ENCODE measurements at places on chromosomes 2 and 18.

DNA sequence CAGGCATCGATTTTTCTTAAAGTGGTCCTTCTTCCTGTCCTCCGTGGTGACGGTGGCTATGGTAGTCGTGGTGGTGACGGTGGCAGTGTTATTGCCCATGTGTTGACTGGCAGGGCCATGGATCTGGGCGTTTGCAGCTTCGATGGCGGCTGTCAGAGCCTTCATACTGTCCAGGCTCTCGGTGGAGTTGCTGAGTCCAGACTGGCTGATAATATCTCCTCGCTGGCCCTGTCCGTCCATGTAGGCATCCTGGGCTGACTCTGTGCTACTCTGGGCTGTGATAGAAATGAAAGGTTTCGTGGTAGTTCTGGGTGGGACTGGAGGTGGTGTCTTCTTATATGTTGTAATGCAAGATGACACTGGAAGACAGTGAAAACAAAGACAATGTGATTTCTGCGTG, 131.9 kb downstream of the TGIF1 start:
- no peak for DNase-seq

GRCh38 chr2:241218131-241219029, 29.9 kb downstream of the ANO7 start:
- no peak for DNase-seq

GRCh38 chr2:64469261-64469660, 15.3 kb downstream of the LGALSL start:
- DNase-seq, result no peak

DNA sequence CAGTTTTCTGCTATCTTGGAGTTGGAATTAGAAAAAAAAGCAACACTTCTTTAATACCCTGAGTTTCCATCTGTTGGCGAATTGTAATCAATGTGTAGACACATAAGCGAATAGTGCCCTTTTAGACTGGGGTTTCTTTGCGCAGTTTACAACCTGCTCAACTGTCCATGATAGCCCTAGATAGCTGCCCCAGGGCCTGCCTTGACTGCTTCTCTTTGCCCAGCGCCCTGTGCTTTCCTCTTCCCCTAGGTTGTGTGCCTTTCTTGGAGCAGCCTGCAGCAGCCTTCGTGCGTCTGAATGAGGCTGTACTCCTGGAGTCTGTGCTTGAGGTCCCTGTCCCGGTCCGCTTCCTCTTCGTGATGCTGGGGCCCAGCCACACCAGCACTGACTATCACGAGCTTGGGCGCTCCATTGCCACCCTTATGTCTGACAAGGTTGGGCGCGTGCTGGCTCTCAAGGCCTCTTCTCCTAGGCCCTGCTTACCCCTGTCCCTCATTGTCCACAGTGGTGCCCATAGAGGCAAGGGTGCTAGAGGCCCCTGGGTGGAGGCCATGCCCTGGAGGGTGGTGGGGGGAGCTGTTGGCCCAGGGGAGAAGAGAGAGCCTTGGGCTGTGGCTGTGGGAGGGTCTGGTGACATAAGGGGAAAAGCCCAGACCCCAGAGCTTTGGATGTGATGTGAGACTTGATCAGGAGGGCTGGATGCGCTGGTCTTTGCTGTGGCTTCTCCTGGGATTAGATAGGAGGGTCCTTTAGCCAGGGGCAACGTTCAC, 6.9 kb downstream of the SLC4A3 start:
- DNase-seq, result no peak

DNA sequence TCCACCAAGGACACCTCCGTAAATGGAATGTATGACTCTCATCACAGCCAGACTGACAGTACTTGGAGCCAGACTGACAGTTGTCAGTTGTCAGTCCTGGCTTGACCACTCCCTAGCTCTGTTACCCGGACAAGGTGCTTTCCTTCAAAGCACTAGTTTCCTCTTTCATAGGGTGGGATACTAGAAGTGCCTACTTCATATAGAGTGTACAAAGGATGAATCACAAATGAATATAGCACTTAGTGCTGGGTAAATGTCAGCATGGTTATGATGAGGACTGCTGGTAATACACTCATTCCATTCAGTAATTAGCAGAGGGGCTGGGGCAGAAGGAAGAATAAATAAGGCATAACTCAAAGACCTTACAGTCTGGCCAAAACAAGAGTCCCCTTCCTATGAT, 91.4 kb downstream of the ARL4C start:
- no peak for DNase-seq

DNA sequence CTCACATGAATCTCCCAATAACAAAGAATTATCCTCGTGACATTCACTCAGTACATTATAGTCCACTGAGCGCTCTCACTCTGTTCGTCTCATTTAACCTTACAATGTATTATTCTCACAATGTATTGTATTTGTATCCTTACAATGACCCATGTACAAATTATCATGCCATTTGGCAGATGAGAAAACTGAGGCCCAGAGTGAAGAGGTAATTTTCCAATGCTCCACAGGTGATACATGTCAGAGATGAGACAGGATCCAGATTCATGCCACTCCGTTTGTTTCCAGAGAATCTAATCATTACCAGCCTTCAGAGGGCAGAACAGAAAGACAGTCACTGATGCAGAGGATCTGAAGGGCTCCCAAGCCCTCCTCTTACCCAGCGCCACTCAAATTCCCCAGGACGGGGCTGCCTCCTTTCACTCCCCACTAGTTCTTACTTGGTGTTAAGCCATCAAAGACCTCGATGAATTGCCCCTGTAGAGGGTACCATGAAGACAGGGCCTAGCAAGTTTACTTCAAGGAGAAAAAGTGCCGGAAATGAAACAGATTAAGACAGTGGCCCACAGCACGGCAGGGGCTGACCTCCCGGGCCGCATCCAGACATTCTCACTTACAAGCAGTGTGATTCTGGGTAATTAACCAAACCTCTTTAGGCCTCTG, 98.4 kb upstream of the MBOAT2 start:
- DNase-seq, result no peak

GRCh38 chr2:7609974-7610373, 692.8 kb downstream of the RNF144A start:
- DNase-seq, result no peak

DNA sequence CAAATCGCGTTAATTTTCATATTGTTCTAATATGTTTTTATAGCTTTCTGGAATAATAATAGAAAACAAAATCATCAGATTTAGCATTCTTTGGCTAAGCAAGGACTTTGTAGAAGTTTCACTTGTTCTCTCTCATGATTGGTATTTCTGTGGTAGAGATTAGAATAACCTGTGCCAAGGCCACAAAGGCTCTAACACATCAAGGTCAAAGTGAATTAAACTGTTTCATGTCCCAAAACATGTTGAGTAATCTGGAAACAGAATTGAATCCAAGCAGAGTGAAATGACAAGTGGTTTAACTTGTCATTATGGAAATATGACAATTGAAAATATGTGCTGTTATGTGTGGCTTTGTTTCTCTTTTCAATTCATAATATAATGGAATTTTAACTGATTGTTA, 617.4 kb downstream of the CCDC85A start:
- DNase-seq, result no peak

GRCh38 chr18:74368901-74369705, 53.5 kb downstream of the C18orf63 start:
- DNase-seq, result peak; percentile 90

DNA sequence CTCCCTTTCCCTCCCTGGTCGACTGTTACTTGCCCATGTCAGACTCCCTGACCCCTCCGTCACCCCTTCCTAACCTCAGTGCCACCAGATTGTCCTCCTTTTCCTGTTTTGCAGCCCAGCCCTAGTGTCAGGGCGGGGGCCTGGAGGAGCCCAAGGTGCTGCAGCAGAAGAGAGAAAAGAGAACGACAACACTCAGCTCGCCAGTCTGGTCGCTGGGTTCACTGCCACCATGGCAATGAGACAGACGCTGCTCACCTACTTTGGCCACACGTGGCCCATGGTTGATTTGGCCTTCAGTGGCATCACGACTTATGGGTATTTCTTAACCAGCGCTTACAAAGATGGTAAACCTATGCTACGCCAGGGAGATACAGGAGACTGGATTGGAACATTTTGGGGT, 108.4 kb upstream of the RMDN2 start:
- DNase-seq, result no peak

DNA sequence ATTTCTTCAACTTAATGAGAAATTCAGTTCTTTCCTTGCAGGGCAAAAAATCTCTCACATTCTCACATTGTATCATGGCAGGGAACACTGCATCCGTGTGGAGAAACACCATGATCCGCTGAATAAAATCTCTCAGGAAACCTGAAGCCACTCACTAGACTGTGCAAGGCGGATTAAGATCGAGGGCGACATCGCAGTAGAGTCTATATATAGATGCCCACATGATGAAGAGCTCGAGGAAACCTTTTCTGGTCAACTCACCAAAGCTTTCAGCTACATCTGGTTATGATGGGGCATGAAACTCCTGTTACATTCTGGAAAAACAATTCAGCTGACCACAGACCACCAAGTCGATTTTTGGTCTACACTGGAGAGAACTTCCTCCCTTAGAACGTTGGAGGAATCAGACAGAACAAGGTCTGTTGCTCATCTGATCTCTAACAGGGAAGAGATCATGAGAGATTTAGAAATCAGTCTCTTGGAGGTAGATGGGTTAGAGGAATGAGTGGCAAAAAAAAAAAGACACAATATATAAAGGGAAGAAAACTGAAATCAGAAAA, 162.9 kb upstream of the ZNF516 start:
- DNase-seq, result no peak

- DNase-seq, result no peak
These were observed 55.0 kb downstream of the LRP1B start for GRCh38 chr2:142075826-142076225.

DNA sequence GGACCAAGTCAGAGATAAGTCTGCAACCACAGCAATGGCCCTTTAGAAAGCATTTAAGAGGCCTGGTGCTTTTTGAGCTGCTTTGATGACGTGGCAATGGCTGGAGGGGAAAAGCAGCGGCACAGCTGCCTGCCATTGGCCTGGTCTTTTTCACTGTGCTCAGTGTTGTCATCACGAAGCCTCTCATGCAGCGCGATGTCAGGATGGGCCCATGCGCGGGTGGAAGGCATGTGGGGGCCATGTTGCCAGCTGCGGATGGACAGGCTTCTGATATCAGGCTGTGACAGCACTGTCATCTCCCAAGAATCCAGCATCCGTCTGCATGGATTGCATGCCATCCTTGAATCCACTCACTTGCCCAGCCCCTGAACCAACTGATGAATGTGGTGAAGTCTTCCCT, 204.5 kb downstream of the ACKR3 start:
- DNase-seq, result no peak

GRCh38 chr2:180494286-180494685, 486.1 kb upstream of the UBE2E3 start:
- no peak for DNase-seq

DNA sequence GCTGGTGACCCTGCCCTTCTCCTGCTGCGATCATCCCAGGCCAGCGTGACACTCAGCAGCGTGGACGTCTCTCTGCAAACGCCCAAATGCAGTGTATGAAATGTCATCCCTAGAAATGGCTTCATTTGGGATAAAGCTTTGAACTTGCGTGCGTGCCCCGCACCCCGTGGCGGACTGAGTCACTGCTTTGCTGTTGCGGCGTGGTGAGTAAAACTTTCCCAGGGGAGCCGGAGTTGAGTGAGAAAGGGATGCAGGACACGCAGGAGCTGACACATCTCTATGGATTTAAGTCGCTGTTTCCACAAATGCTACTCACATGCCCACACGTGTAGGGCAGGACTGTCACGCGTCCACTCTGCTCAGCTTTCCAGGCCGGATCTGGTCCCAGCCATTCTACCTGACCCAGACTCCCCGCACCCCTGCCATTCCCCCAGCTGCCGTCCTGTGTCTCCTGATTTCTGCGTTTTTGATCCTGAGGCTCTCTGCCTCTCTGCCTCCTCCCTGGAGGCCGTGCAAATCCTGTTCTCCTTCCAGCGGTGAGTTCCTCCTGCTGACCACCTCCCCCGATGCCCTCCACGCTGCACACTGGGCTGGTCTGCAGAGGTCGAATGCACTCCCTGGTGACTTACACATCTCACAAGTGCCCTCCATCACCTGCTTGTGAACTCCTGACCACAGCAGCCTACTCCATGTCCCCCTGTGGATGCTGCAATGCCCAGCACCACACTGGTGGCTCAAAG, 88.9 kb downstream of the MBP start:
- no peak for DNase-seq

GRCh38 chr18:37762076-37762621, 196.6 kb upstream of the CELF4 start:
- no peak for DNase-seq

GRCh38 chr2:235501673-235502031, 7.8 kb downstream of the AGAP1 start:
- no peak for DNase-seq

- no peak for DNase-seq
These were observed 822 bp downstream of the GDF7 start for GRCh38 chr2:20667531-20668401.

GRCh38 chr18:76822506-76823160, at the start of gene ZNF236:
Gene ZNF236 (plus strand): TSS chr18:76822557. CDS start chr18:76822608, 51 bp downstream.
- DNase-seq, result peak; percentile 91

- peak; percentile 51 for DNase-seq
These were observed 25.0 kb downstream of the SERPINB8 start for GRCh38 chr18:63994783-63995399.

GRCh38 chr2:27977731-27978312, 87.3 kb downstream of the BABAM2 start:
- DNase-seq, result no peak

Measured in small intestine (tissue), 16 donors.